Left renal pelvis (tissue), 4 donors: ENCODE measurements at places on chromosomes 11 and 22.

DNA sequence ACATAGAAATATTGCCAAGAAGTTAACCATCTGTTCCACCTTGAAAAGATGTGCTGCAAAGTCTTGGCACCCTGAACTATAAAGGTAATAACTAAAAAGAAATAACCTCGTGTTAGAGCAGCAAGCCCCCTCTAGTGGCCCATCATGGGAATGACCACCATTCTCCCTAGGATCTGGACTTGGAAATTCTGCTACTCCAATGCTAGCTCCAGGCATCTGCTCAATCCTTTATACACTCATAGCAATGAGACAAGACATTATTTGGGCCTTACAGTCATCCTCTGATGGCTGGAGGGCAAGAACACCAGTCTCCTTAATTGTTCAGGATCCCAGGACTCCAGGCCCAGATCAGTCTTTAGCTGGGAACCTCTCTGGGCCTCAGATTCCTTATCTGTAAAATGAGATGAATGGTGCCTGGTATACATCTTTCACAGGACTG is 76.0 kb downstream of the CWC15 start:
- no peak for DNase-seq

- no peak for DNase-seq
Observed at GRCh38 chr11:121420398-121420797, 31.7 kb upstream of the SORL1 start.

DNA sequence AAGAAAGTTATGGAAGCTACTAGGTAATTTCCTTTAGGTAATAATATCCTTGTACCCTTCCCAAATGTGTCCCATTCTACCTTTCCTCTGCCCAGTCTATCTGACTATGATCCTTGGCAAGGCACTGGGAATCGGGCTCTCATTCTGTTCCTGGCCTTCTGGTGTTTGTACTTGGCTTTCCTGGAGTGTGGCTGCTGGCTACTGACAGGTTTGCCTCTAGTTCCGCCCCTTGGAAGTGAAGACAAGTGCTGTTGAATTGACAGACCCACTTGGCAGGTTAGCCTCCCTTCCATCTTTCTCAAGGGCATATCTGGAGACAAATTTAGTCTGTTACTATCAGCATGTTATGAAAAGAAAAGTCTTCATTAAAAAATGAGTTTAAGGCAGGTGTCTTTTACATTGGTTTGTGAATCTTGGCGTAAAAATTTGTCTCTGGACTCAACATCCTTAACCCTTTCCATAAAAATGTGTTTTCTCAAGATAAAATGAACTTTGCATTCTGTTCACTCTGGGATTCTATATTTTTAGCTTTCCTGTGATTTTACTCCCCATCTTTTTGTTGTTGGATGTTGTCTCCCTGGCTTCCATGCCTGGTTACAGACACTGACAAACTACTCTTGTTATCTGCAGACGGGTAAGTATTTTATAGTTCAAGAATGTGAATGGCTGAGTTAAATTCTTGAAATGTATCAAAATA is 287.4 kb upstream of the PDGFD start:
- no peak for DNase-seq

GRCh38 chr22:29310065-29310862 is 3.8 kb downstream of the GAS2L1 start:
- no peak for DNase-seq

DNA sequence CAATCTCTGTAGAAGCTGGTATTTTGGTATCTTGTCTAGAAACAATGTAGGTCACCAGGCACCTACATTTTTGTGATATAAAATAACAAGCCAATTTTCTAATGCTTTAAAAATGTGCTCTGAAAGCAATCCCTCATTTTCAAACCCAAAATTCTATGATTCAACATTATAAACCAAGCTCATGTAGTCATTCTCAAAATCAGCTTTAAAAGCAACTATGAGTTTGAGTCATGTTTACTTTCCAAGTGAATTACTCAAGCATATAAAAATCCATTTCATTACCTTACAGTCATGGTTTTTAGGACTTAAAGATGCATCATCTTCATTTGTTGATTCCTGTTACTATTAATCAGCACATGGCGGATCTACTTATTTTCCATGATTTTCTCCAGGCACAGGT is 216.4 kb downstream of the GRM5 start:
- no peak for DNase-seq

- peak; percentile 47 for DNase-seq
Observed at GRCh38 chr11:26649884-26650283, 72.0 kb downstream of the SLC5A12 start.

DNA sequence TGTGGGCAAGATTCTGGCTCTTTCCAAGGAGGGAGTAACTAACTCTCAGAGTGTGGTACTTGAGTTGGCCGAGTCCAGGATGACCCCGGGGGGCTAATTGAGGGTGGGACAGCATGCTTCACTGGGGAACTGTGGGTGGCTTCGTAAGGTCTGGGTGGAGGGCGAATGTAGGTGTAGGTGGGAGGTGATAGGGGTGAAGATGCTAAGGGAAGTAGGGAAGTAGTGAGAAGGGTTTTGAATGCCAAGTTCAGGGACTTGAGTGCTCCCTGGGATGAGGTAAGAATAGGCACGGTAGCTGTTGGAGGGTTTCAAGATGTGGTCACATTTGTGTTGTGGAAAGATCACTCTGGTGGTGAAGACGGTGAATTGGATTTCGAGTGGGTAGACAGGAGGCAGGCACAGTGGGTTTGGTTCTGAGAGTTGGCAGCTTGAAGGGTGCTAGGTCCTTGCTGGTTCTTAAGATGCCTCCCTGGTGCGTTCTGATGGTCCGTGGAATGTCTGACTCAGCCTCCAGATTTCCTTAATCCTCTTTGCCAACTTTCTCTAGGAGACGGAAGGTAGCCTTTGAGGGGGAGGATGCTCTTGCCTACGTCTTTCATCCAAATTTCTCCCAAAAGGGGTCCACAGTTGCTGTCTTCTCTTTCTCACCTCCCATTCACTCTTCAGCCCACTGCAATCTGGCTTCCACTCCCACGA is 2.5 kb upstream of the DNAL4 start:
- DNase-seq = no peak

DNA sequence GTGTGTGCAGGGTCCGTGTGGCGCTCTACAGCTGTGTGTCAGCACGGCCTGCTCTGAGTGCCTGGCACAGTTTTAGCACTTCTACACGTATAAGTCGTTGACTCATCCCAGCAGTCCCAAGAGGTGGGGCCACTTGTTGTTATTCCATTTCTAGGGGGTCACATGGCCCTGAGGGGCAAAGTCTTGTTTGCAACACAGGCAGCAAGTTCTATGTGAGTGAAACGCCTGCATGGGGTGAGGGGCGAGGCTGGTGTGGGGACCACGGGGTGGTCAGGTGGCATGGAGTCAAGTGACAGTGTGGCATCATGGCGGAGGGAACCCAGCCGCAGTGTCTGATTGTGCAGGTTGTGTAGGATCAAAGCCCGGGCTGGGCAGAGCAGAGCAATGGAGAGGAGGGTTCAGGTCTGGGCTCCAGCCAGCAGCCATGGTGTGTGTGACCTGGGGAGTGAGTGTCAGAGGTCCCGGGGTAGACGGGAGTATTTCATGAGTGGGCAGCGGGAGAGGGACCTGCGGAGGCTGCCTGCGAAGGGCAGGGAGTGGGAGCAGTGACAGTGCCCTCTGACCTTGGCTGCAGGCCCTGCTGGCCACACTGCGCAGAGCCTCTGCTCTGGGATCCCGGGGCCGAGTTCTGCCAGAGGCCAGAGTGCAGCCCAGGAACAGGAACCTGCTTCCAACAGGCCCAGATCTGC is 27.9 kb downstream of the SHANK3 start:
- no peak for DNase-seq

- DNase-seq = no peak
Observed at GRCh38 chr22:44860311-44860710, 107.9 kb downstream of the ARHGAP8 start.

DNA sequence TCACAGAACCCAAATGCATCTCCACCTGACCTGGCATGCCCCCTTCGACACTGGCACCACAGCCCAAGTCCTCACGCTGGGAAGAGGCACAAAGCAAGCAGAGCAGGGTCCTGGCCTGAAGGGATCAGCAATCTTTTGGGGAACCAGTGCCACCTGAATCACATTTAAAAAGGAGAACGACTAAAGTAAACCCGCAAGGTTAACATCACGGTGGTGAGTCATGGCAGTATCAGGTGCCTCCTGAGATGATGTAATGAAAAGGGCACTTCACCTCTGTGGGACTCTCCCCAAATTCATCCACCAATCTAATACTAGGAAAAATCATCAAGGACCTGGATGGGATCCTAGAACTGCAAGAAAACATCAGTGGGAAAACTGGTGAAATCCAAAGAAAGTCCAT is 44.9 kb downstream of the PACSIN2 start:
- no peak for DNase-seq

GRCh38 chr11:92638678-92639077 is 330.8 kb upstream of the MTNR1B start:
- DNase-seq = no peak

GRCh38 chr11:85953491-85954143 is 98.4 kb downstream of the CCDC83 start:
- DNase-seq = no peak

- no peak for DNase-seq
Observed at GRCh38 chr11:12019866-12020416, 11.5 kb upstream of the DKK3 start.

DNA sequence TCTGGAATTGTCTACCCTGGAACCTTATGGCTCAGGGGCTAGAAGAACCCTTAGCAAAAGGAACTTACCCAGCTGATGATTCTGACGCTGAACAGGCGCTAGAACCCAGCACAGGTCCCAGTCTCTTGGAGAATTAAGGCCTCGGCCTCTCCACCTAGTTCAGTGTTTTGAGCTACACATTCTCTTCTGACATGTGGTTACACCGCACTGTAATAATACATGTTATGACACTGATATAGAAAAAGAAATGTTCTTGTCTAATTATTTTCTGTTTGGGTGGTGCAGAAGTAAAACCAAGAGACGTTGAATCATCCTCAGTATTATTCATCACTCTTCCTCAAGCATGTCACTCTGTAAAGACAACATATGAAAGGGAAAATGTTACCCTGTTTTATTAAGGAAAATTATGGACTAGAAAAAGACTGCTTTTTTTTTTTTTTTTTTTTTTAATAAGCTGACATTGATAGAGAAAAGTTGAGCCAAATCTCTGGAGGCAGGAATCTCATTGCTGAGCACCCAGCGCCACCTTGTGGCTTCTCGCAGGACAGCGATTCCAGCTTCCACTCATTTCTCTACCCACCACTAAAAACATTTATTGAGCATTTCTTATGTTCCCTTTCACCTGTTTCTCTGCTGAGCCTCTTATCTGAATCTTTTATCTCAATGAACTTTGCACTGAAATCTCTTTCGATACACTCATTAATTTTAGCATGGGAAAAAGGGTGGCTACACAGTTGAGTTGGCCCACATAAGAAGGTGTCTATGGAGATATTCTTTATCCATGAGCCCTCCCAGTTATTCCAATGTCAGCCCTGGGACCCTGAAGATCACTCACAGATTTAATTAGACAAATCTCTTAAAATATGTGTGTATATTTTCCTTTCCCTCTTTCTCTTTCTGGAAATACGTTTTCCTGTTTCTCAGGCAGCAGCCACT is 12.6 kb upstream of the APLNR start:
- DNase-seq = no peak

GRCh38 chr22:39153220-39153717 is 789 bp upstream of the CBX7 start:
- no peak for DNase-seq

DNA sequence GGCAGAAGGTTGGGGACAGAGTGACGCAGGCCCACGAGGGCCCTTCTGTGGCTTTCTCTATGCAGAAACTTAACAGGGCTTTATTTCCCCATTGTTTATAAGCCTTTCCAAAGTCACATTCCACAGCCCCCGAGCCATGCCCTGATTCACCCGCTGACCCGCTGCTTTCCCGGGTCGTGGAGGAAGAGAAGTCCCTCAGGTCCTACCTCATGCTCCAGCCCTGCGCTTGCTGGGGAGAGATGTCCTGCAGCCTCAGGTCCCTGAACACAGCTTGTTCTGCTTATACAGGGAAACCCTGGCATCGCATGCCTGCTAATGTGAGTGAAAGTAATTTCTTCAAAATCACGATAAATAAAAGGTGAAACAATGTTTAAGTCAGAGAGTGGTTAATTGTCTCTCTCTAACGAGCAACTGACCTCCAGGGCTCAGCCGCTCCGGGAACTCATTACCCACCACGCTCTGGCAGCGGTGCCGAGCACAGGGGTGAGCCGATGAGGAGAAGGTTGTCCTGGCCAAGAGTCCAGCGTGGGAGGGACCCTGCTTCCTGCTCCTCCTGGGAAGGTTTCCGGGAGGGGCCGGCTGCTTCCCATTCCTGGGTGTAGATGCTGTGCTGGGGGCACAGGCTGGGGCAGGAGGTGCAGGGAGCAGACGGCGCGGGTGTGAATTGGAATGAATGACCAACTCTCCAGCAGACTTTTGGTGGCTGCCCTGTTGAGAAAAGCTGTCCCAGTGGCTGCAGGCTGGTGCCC is 595.2 kb downstream of the BRD1 start:
- DNase-seq = no peak

GRCh38 chr11:37811349-37811748 is 1213.3 kb upstream of the RAG2 start:
- DNase-seq = no peak

DNA sequence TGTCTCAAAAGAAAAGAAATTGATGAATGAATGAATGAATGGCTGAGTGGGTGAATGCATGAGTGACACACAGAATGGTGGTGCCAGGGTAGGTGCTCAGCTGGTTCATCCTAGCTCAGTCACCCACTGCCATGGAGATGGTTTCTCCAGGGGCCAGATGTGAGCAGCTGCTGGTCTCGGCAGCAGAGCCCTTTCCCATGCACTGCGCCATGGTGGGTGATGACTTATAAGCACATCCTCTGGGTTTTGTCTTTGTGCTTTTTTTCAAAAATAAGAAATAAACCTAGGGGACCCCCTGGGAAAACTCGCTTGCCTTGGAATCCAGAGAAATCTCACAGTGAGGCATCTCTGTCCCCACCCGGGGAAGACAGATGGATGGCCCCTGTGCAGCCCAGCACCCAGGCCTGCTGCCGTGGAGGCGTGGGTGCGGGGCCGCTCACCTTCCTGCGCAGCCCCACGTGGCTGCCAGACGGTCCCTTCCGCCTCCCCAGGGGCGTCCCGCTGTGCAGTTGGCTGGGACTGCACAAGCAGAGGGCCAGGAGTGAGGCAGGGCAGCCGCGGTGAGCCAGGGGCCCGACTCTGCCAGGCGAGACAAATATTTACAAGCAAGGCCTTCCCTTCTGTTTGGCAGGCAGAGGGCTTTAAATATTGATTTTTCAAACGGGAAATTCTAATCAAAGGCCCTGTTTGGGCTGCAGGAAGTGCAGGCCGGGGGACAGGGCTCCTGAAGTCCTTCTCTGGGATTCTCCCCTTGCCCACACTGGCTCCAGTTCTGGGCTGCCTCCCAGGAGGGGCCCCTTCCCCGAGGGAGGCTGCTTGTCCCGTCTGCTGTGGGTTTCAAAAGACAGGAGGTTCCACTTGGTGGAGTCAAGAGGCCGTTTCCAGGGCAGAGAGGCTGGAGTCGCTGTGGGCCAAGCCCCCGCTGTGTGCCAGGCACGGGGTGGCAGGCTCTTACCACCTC is 24.3 kb downstream of the MPPED1 start:
- DNase-seq = no peak

- DNase-seq = no peak
Observed at GRCh38 chr11:113595810-113596594, 110.1 kb downstream of the TMPRSS5 start.

DNA sequence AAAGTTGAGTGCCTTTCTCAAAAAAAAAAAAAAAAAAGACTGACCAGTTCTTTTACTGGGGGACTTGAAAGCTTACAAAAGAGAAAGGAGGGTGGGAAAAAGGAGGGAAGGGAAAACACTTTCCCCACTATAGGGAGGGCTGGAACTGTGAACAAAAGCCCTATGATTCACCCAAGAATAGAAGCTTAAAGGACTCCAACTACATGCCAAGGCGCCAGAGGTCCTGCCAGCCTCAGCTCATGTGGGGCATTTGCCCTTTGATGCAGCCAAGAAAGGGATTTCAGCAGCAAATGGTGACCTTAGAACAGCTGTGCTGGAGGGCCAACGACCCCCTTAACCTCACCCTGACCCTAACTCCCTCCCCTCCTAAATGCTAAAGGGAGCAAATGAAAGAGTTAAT is 160.0 kb downstream of the NTM start:
- no peak for DNase-seq
